ENCODE measurements at places on chromosomes 7 and 10. TPM values are rescaled to one million over a fixed set of nuclear protein-coding genes. Genes with fewer than 3 reads are reported as not detected.
A peak's percentile ranks its signal among the peaks of the same experiment; 100 is the strongest.

DNA sequence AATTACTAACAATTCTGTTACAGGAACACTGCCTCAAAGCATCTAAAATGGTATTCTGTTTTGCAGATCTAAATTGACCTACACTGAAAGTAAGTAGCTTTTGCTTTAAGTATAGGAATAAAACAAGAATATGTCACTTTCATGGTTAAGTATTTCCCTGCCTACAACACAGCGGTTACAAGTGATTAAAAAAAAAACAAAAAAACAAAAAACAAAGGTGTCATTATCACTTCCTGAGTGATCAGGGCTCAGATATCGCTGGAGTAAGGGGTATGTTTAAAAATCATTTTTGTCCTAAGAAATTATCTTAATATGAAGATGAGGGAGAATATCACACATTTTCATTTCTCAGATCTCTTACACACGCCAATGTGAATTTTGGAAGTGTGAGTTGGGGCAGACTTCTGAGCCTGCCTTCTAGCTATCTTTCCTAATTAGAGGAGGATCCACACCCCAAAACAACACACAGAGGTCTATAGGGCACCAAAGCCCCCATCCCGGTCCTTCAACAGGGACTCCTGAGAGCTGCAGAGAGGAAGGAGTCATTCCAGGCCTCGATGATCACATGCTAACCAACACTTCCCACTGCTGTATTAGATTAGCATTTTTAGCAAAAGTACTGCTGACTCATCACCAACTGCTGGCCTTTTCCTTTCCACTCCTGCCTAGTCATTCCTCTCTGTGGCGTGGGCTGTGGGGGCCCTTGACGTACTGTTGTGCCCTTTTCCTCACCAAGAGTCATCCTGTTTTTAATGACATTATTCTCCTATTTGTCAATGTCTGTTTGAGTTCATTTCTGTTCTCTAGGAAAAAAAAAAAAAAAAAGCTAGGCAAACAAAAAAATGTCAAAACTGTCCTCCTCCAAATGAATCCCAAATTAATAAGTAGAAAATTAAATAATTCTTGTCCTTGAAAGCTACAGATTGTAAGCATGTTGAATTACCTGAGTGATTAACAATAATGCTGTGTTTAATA, 31.2 kb downstream of the PRTFDC1 start:
- H3K36me3 ChIP-seq: no peaks in the 10 kb centered on the region
- H3K4me3 ChIP-seq: no peak overlapping the region
- peak; percentile 89 for DNase-seq
- H3K27me3 ChIP-seq: no peaks in the 10 kb centered on the region

- no peak for DNase-seq
- no peak overlapping the region for H3K4me3 ChIP-seq
- H3K4me1 ChIP-seq: no peaks in the 10 kb centered on the region
- no peaks in the 10 kb centered on the region for H3K36me3 ChIP-seq
- no peaks in the 10 kb centered on the region for H3K27me3 ChIP-seq
These were observed 108.7 kb downstream of the DOCK1 start for GRCh38 chr10:127013691-127014473.

- H3K4me1 ChIP-seq: peaks cover 2% of the 10 kb centered on the region
- H3K36me3 ChIP-seq: no peaks in the 10 kb centered on the region
- H3K4me3 ChIP-seq: no peak overlapping the region
These were observed 308.3 kb downstream of the PHF14 start for GRCh38 chr7:11281953-11282352.

GRCh38 chr7:113176836-113177235, 58.5 kb upstream of the SMIM30 start:
- DNase-seq: no peak
- no peaks in the 10 kb centered on the region for H3K4me1 ChIP-seq
- no peak overlapping the region for H3K4me3 ChIP-seq

DNA sequence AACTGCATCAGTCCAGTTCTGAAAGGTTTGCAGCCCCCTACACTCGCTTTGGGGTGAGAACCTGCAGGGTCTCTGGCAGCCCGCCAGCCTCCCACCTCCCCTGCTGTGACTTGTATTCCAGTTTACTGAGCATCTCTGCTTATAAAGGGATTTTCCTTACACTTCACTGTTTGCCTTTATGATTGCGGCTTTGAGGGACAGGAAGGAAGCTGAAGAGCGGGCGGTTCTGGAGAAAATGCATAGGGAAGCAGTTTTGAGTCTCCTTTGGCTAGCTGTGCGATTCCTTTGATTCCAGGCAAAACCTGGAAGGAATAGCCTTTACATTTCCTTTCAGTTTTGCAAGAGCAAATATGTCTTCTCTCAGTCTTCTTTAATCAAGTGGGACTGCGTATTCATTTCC, 65.0 kb upstream of the TRIM8 start:
- H3K27ac ChIP-seq: no peak overlapping the region
- no peaks in the 10 kb centered on the region for H3K27me3 ChIP-seq
- H3K36me3 ChIP-seq: no peaks in the 10 kb centered on the region
- DNase-seq: no peak
- H3K4me3 ChIP-seq: no peak overlapping the region
- H3K4me1 ChIP-seq: peaks cover 3% of the 10 kb centered on the region

Gene LAMTOR4
- polyA plus RNA-seq: 307 TPM

Gene CYP2E1
- not detected for polyA plus RNA-seq
